ENCODE measurements at places on chromosomes 12 and 14.

GRCh38 chr14:67977434-67978034 lies 158.0 kb downstream of the RAD51B start:
- no peak for DNase-seq

GRCh38 chr12:112005419-112006395 lies 7.3 kb downstream of the TMEM116 start:
- DNase-seq: no peak

- no peak for DNase-seq
Observed at GRCh38 chr12:2739069-2739468, 55.7 kb upstream of the FKBP4 start.

DNA sequence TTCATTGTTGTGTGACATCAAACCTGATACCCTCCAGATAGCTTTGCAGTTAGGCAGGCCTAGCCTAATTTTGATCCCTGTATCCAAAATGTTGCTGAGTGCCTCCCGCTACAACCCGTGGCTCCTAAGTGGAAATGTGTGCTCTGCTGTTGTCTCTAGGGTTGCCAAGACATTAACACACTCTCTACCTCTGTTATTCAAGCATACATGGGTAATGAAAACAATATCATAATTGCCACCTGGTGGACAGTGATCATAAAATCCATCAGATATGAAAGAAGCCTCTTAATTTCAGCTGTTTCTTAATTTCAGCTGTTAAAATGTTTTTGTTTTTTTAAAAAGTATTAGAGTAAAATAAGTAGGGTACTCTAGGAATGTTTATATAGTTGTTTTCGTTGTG lies 93.5 kb downstream of the PLEKHA5 start:
- no peak for DNase-seq

DNA sequence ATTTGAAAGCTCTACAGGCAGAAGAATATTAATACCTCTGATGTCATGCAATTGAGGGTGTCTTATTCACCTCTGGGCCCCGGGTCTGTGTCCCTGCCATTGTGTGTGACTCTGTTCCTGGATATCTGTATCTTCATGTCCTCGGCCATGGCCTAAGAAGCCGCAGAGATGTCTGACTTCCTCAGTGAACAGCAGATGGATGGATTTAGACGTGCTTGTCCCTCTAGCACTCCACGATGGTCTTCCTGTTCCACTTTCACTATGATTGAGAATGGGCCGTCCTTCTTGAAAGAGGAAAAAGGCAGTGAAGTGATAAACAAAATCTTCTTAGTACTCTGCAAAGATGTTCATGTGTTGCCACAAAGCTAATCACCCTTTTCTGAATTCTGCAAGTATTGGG lies 217.4 kb downstream of the SLC41A2 start:
- DNase-seq: no peak

GRCh38 chr12:3061501-3062215 lies 15.5 kb upstream of the TSPAN9 start:
- no peak for DNase-seq

- DNase-seq: no peak
Observed at GRCh38 chr12:6884539-6884938, 11.4 kb upstream of the SPSB2 start.

DNA sequence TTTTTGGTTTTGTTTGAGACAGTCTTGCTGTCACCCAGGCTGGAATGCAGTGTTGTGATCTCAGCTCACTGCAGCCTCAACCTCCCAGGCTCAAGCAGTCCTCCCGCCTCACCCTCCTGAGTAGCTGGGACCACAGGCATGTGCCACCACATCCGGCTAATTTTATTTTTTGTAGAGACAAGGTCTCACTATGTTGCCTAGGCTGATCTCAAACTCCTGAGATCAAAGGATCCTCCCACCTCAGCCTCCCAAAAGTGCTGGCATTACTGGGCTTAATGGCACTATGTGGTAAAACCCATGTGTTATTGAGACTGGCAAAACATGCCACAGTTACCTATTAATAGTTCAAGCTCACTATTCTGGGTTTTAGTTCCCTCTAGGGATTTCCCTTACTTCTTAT lies 51.2 kb upstream of the KCNH3 start:
- DNase-seq: no peak

GRCh38 chr14:64401949-64402348 lies 13.8 kb downstream of the MTHFD1 start:
- DNase-seq: no peak

DNA sequence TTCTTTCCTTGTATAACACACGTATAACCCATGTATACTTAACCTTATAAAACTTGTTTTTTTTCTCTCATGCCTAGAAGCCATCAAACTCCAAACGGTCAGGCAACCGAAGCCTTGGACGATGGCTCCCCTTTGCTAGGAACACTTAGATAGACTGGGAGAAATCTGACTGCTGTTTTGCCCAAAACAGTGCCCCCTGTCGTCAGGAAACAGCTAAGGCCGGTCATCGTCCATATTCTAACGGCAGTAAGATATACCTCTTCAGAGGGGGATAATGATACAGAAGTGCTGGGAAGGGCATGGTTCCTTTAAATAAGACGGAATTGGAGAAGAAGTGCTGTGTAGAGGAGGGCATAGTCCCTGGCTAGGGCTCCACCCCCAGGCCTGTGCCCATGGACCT lies 130.5 kb downstream of the SLC41A2 start:
- no peak for DNase-seq

DNA sequence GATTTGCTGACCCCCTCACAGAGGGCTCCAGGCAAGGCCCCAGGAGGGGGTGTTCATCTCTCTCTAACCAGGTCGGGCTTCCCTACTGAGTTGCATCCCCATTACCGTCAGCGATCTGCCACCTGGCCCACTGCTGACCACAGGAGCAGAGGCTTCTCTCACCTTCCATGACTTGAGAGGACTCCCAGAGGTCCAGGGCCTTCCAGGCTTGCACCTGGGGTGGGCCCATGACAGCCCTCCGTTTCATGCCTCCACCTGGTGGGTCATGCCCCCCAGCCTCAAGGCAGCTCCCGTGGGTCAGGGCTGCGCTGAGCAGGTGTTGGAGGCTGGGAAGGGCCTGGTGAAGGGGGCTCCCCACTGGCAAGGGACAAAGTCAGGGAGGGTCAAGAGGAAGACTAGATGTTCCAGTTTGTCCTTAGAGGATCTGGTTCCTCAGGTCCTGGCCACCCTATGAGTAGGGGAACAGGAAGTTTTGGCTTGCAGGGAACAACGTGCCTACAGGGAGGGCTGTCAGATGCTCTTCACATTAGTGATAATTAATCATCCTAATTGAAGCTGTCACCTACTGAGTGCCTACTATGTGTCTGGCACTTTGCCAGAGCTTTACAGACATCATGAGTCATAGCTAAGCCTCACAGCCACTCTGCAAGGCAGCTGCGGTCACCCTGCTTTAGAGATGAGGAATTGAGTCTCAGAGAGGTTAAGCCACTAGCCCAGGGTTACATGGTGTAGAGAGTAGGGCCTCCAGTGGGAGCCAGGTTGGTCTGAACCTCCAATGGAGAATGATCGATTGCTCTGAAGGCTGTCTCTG lies 13.8 kb downstream of the NFKBIA start:
- peak; percentile 32 for DNase-seq

DNA sequence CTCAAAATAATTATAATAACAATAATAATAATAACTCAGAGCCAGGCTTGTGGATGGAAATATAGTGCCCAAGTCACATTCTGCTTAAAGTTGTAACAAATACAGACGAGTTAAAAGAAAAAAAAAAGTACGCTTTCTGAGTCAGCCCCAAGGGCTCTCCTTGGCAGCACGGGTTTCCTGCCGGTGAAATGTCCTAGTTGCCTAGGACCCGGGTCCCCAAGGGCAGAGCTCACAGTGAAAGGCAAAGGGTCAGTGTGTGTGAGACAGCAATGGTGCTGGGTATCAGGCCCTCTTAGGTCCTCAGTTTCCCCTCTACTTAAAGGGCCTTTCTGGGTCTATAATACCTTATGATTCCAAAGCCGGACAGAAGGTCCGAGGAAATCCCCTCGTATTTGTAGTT lies 96.3 kb upstream of the CLMN start:
- no peak for DNase-seq

DNA sequence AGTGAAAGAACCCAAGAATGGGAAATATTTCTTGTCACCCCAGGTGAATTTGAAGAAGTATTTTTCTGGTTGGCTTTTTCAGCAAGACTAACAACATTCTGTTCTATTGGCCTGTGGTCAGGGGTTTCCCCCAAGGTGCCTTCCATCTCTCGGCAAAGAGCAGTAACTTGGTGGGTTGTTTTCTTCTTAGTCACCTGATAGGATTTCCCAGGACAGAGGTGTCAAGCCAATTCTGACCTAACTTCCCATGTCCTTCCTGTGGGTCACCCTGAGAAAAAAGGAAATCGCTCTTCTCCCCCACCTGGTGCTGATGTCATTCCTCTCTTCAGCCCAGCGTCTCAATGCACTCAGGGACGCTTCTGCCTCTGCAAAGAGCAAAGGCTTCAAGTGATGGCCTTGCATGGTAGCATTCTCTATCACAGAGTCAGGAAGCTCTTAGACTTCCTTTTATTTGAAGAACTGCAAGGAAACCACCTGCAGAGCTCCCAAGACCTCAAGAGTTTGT lies 16.1 kb upstream of the IFNG start:
- DNase-seq: no peak

DNA sequence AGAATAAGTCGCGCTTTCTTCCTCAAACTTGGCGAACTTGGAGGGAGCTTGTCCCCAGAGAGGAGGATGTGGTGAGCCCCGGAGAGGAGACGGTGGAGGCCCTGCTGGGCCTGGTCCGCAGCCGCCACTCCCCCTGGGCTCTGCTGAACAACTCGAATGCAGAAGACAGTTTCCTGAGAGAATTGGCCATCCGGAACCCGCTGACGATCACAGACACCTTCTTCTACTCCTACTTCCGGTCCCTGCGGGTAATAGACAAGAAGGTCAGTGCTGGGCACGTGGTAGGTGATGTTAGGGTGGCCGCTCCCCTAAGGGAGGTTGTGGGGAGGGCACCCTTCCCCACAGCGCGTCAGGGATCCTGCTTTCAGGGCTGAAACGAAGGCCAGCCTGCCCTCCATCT lies 1.6 kb downstream of the LRRC43 start:
- no peak for DNase-seq

- no peak for DNase-seq
Observed at GRCh38 chr14:101178184-101179072, 274.9 kb upstream of the RTL1 start.

GRCh38 chr14:60095781-60096450 lies 4.2 kb downstream of the PCNX4 start:
- DNase-seq: no peak

GRCh38 chr12:53107122-53107521 lies 3.8 kb downstream of the SOAT2 start:
- no peak for DNase-seq

DNA sequence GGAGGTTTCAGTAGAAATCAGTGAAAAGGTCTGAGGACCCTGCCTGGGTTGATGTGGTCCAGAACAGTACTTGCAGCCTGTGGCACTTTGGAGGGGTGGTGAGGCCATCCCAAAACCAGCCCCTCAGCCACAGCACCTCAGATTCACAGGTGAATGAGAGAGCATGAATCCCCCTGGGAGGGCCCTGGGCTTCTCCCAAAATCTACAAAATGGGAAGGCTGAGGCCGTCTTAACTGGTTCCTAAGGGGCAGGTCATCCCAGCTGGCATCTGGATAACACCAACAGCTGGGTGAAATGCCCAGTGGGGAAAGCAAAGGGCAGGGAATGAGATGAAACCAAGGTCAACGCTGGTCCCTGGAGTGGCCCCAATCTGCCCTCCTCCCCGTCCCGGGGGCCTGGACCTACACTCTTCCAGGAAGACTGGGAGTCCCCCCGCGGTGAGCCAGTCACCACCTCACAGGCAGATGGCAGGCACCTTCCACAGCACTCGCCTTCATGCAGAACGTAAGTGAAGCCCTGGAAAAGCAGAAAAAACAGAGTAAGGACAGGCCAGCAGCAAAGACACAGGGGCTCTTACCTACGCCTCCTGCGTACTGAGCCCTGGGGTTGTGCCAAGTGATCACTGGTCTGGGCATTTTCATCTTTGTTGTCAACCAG lies 26.3 kb upstream of the ANO2 start:
- DNase-seq: no peak

DNA sequence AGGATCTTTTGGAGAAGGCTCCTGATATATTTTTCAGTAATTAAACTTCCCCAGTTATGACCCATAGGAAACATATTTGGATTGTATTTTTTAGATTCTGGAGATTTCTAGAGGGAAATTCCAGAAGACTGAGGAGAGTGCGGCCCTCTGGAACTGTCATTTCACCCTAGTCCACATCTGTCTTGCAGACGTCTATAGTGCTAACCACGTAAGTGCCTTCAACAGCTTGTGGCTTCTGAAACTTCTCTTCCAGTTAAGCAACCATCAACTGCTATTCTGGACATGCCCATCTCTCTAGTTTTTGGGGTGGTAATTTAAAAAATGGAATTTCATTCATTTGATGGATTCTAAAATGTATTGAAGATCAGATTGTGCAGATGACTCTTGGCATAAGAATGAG lies 1098.8 kb downstream of the TMEM121 start:
- no peak for DNase-seq

DNA sequence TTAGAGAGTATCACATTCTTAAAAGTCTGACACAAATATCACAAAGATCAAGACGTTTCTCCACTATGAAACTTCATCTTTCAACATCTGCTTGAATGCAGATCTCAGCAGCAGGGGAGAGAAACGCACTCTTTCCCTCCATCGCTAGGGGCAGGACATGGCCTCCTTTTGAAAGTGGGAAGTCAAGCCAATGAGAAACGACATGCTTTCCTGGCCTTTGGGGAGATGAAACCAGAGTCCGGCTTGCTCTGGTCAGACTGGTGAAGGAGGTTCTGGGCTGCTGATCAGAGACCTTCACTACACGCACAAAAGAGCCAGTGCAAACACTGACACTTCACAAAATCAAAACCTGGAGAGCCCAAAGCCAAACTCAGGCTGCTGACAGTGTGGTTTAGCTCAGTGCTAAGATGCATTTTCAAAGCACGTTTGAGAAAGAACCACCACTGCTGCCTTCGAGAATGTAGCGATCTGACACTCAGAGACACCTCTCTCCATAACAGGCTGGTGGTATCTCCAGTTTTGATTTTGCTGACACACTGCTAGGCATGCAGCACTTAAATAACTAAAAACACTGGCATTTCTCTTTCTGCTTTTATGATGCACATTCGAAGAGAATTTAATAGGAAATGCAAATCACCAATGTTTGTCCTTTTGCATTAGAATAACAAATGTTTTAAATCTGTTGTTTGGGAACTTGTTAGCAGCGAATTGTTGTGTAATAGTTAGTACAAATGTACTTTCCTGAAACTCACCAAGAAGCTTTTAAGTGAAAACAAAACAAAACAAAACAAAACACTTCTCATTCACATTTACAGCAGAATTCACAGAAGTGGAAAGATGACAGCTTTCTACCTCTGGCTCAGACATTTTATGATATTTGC lies 93.9 kb upstream of the OVCH1 start:
- DNase-seq: no peak

DNA sequence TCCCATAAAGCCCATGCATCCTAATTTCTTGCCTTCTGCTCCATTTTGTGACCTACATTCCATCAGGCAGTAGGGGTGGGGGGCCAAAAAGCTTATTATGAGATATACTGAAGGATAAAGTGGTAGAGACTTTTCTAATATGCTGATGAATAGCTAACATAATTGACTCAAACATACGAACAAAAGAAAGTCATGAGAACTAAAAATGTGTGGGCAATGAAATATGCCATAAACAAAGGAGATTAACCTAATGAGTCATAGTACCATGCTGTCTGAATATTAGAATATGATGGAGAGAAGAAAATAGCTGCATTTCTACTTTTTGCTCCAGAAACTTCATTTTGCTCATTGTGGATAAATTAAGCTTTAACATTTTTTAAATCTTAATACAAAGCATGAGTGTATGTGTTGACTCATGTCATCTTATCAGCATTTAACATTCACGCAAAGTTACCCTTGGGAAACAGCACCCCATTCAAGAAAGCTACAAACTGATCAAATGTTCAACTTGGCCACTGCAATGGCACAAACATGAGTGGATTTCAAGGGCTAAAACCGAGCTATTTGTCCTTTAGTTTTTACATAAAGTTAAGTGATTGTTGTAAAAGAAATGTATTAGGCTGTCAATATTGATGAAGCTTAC lies 64.0 kb upstream of the DIO2 start:
- DNase-seq: no peak
